ENCODE measurements at places on chromosomes 11 and 22. TPM values are rescaled to one million over a fixed set of nuclear protein-coding genes. Genes with fewer than 3 reads are reported as not detected.
A peak's percentile ranks its signal among the peaks of the same experiment; 100 is the strongest.

DNA sequence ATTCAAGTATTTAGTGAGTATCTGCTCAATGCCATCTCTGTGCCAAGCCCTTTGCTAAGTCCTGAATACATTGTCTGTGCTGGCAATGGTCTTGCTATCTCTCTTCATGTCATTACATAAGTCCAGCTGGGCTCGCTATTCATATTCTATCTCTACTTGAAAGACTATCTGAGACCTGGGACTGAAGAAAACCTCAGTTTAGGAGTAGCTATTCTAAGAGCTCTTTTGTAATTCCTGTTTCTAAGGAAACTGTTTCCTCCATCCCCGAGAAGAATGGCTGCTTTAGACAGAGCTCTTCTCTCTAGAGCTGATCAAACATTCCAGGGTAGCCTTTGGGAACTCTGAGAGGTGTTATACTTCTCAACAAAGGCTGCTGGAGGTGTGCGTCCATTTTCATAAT lies 33.0 kb downstream of the SLC17A6 start:
- H3K4me3 ChIP-seq: no peak overlapping the region
- H3K36me3 ChIP-seq: no peaks in the 10 kb centered on the region
- H3K27ac ChIP-seq: no peak overlapping the region
- no peak for DNase-seq
- peaks cover 8% of the 10 kb centered on the region for H3K27me3 ChIP-seq

- no peaks in the 10 kb centered on the region for H3K4me1 ChIP-seq
- DNase-seq: no peak
- no peaks in the 10 kb centered on the region for H3K36me3 ChIP-seq
- H3K4me3 ChIP-seq: no peak overlapping the region
These were observed 130.4 kb downstream of the ADAMTS15 start for GRCh38 chr11:130578738-130579368.

The OR9Q1 gene
- not detected for total RNA-seq

DNA sequence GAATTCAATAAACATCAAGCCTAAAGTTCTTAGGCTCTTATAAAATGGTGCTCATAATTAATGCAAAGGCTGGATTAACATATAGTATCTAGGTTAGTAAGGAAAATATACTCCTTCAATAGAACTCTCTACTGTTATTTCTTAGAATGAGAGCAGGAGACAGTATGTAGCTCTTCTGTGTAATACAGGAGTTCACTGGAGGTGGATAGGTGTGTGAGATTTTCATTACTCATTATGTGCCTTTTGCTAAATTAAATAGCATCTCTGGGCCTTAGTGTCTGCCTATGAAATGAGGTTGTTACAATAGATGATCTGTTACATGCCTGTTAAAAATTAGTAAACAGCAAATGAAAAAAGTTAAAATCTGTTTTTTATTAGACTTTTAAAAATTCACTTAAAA lies 20.6 kb downstream of the EED start:
- no peak overlapping the region for H3K4me3 ChIP-seq
- peaks cover 12% of the 10 kb centered on the region for H3K4me1 ChIP-seq
- no peak for DNase-seq
- H3K36me3 ChIP-seq: peaks cover 34% of the 10 kb centered on the region
- no peak overlapping the region for H3K27ac ChIP-seq
- no peaks in the 10 kb centered on the region for H3K27me3 ChIP-seq

GRCh38 chr11:86481399-86481798 lies 106.7 kb downstream of the CCDC81 start:
- peaks cover 3% of the 10 kb centered on the region for H3K4me1 ChIP-seq
- no peaks in the 10 kb centered on the region for H3K36me3 ChIP-seq
- no peak overlapping the region for H3K27ac ChIP-seq
- no peak for DNase-seq
- H3K27me3 ChIP-seq: peaks cover 5% of the 10 kb centered on the region
- no peak overlapping the region for H3K4me3 ChIP-seq

The OR6A2 gene
- total RNA-seq: 0.04 TPM

DNA sequence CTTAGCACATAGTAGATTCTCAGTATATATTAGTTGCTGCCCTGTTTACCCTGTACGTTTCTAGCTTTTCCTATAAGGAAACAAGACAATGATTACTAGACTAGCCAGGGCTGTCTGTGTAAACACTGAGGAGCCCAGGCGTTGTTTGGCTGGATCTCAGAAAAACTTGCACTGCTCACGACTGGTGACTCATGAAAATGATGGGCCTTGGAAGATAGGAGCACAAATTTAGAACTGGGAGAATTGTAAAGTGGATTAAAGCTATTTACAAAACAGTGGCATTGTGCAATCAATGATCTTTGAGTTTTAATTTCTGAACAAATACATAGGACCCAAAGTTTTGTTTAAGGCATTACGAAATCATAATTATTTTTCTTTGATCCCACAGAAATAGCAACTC lies 276.9 kb downstream of the FAM76B start:
- no peak overlapping the region for H3K4me3 ChIP-seq
- peaks cover 9% of the 10 kb centered on the region for H3K27me3 ChIP-seq
- H3K36me3 ChIP-seq: no peaks in the 10 kb centered on the region

DNA sequence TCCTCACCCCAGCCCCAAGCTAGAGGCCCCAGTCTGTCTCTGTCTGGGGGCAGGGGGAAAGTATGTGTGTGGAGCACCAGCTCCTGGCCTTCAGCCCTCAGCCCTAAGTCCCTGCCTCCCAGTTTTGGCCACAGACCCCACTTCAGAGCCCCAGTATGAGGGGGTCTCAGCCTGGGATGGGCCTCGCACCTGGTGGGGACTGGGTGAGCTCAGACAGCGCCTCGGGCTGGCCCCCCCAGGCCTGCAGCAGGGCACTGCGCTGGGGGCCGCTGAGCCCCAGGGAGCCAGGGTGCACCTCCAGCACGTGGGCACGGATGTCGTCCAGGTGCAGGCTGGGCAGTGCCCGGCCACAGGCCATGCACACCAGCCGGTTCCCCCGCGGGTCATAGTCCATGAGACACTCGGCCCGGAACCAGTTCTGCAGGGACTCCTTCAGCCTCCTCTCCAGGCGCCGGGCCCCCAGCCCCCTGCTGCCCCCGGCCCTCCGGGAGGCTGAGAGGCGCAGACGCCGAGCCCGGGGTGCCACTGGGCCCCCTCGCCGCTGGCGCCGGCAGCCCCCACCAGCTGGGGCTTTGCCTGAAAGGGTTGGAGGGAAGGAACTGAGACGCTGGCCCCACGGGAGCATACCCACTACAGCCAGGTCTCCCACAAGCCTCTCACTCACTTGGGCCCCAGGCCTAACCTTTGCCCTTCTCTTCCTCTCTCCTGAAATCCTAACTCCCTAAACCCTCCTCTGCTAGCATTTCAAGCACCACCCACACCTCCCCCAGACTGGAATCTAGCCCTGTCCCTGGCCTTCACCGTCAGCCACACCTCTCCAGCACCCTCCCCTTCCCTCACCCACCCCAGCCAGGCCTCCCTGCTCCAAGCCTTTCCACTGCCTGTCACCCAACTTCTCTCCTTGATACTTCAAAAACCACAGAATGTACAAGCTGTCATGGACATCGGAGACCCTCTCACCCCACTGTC lies 3.6 kb downstream of the ZFTA start:
- H3K27ac ChIP-seq: no peak overlapping the region
- H3K4me1 ChIP-seq: peaks cover 10% of the 10 kb centered on the region
- no peak for DNase-seq
- H3K4me3 ChIP-seq: no peak overlapping the region

DNA sequence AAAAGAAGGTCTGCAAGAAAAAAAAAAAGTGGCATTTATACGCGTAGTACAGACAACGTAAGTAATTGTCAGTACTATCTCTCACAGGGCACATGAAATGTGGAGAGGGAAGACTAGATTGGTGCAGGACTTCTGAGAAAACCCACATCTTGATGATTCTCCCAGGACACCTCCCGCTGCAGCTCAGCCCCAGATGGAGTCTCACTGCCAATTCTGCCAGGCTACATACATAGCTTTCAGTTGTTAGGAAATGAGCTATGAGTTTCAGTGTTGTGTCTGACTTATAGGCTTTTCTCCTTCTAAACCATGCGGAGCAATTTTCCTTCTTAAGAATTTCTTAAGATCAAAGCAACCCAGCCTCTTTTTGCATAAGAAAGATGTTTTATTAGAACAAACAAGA lies 9.6 kb downstream of the OR5A2 start:
- no peaks in the 10 kb centered on the region for H3K36me3 ChIP-seq
- DNase-seq: no peak
- H3K4me3 ChIP-seq: no peak overlapping the region
- H3K4me1 ChIP-seq: peaks cover 18% of the 10 kb centered on the region

DNA sequence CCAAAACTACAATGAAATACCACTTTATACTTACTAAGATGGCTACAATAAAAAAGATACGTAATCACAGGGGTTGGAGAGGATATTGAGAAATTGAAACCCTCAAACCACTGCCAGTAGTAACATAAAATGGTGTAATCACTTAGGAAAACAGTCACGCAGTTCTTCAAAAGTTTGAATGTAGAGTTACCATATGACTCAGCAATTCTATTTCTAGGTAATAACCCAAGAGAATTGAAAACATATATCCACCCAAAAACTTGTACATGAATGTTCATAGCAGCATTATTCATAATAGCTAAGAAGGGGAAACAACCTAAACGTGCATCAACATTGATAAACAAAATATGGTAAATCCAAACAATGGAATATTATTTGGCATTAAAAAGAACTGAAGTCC lies 24.4 kb upstream of the PSMA1 start:
- peaks cover 34% of the 10 kb centered on the region for H3K4me1 ChIP-seq
- no peaks in the 10 kb centered on the region for H3K27me3 ChIP-seq
- DNase-seq: no peak
- peak overlapping the region; percentile 77 for H3K27ac ChIP-seq
- peaks cover 40% of the 10 kb centered on the region for H3K36me3 ChIP-seq
- no peak overlapping the region for H3K4me3 ChIP-seq

- H3K27me3 ChIP-seq: no peaks in the 10 kb centered on the region
- no peaks in the 10 kb centered on the region for H3K4me1 ChIP-seq
- DNase-seq: no peak
- H3K36me3 ChIP-seq: no peaks in the 10 kb centered on the region
- no peak overlapping the region for H3K4me3 ChIP-seq
These were observed 9.0 kb upstream of the USP28 start for GRCh38 chr11:113884361-113884836.

DNA sequence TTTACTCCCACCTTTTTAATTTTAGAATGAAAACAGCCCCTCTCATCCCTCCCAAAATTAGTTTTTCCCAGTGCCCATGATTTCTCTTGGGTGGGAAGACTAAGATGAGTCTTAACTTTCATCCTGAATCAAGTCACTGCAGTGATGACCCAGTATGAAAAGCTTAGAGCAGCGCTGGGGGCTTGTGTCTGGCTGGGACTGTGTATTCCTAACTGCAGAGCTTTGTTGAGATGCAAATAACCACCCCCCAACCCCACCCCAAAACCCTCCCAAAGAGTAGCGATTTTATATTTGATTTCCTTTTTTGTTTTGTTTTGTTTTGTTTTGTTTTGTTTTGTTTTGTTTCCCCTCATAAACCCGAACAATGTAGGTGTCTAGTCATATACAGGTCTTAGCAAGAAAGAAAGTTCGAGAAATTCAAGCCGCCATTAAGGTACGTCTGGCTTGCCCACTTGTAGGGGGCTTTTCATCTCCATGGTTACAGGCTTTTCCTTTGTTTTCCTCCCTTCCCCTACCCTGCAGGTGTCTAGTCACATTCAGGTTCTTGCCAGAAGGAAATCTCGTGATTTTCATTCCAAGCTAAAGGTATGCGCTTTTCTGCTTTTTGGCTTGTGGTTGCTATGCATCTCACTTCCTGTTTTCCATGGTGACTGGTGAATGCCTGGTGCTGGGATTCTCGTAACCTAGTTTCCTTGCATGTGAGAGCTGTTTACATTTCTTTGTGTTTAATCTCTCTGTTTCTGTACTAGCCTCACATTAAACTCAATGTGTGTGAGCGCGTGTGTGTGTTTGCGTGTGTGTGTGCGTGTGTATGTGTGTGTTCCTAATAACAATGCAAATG lies 144.6 kb upstream of the RASSF10 start:
- no peak for DNase-seq
- H3K36me3 ChIP-seq: no peaks in the 10 kb centered on the region
- no peak overlapping the region for H3K27ac ChIP-seq
- H3K27me3 ChIP-seq: peaks cover 61% of the 10 kb centered on the region
- no peak overlapping the region for H3K4me3 ChIP-seq

DNA sequence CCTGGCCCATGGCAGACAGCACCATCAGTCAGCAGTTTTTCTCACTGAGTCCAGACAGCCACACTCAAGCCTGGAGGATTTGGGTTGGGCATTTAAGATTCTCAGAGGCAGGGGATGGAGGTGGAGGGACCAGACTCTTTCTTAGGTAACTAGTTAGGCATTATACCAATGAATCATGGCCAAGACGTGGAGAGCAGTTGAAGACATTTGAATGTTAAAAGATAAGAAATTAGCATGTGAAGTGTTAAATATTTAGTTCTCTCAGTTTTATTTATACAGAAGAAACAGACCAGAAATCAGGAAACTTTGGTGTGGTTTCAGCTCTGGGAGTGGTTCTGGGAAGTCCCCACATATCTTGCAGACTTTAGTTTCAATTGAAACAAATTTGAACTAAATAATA lies 9.9 kb downstream of the GTF2H1 start:
- H3K27ac ChIP-seq: peak overlapping the region; percentile 73
- DNase-seq: no peak
- peaks cover 33% of the 10 kb centered on the region for H3K4me1 ChIP-seq
- H3K36me3 ChIP-seq: peaks cover 44% of the 10 kb centered on the region
- no peaks in the 10 kb centered on the region for H3K27me3 ChIP-seq
- no peak overlapping the region for H3K4me3 ChIP-seq

The PRR14L gene
- total RNA-seq: 38.3 TPM

- peaks cover 9% of the 10 kb centered on the region for H3K4me1 ChIP-seq
- no peak for DNase-seq
These were observed 37.0 kb upstream of the DNAJB7 start for GRCh38 chr22:40898850-40899357.

- H3K4me3 ChIP-seq: no peak overlapping the region
- H3K27ac ChIP-seq: no peak overlapping the region
- peaks cover 2% of the 10 kb centered on the region for H3K4me1 ChIP-seq
These were observed 61.4 kb downstream of the SLC1A2 start for GRCh38 chr11:35357923-35358322.

The MMP8 gene
- total RNA-seq: not detected

The MMP7 gene
- total RNA-seq: not detected

GRCh38 chr11:63719987-63720386 lies 38.7 kb downstream of the RTN3 start:
- no peaks in the 10 kb centered on the region for H3K27me3 ChIP-seq
- no peaks in the 10 kb centered on the region for H3K36me3 ChIP-seq
- H3K4me1 ChIP-seq: no peaks in the 10 kb centered on the region
- H3K27ac ChIP-seq: no peak overlapping the region
- no peak overlapping the region for H3K4me3 ChIP-seq
- no peak for DNase-seq

The GAB4 gene
- 0.14 TPM for total RNA-seq

GRCh38 chr11:32033491-32033890 lies 57.4 kb upstream of the RCN1 start:
- no peak for DNase-seq
- no peak overlapping the region for H3K4me3 ChIP-seq
- H3K27me3 ChIP-seq: peaks cover 9% of the 10 kb centered on the region
- no peaks in the 10 kb centered on the region for H3K4me1 ChIP-seq
- H3K27ac ChIP-seq: no peak overlapping the region

Data from activated naive CD8-positive, alpha-beta T cell treated with anti-CD3 and anti-CD28 coated beads for 36 hours (primary cell).